Substantia nigra (tissue), 51 donors: ENCODE measurements at places on chromosomes 2 and 18.

- no peak for DNase-seq
These were observed 95.1 kb upstream of the LCLAT1 start for GRCh38 chr2:30351949-30352348.

- no peak for DNase-seq
These were observed 638.0 kb downstream of the LRP1B start for GRCh38 chr2:141492816-141493215.

GRCh38 chr2:43226955-43227829, 786 bp upstream of the ZFP36L2 start:
- DNase-seq: peak; percentile 54

GRCh38 chr2:162928356-162928755, 89.8 kb upstream of the KCNH7 start:
- no peak for DNase-seq

DNA sequence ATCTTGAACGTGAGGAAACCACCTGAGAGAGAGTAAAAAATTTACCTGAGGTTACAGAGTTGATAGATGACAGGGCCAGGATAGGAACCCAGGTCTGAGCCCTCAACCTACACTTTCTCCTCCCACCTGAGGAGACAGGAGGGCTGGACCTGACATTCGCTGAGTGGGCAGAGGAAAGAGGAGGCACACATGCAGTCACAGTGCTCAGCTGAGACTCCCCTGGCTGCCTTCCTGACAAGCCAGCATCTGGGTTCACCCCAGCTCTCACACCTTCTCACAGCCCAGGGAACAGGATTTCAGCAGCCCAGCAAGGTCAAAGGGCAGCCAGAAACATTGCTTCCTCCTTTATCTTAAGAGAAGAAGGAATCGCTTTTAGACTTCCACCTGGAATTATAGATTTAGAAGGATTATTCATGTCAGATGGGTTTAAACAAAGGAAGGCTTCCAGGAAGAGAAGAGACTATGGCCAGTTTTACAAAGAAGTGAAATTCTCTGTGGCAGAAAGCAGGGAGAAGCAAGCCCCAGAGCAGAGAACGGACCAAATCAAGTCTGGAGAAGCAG, 18.1 kb upstream of the PKDCC start:
- DNase-seq: no peak

DNA sequence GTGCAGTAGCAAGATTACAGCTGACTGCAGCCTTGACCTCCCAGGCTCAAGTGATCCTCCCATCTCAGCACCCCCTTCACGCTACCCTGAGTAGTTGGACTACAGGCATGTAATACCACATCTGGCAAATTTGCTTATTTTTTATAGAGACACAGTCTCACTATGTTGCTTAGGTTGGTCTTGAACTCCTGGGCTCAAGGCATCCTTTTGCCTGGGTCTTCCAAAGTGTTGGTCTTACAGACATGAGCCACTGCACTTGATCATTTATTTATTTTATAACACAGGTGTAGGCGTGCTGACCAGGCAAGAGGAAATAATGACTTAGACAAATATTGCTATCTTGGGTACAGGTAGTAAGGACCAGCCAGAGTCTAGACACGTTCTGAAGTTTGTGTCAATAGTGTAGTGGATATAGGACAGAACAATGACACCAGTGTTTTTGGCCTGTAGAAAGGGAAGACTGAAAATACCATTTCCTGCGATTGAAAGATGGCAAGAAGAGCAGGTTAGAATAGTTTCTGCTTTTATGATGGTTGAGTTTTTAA, 71.0 kb upstream of the THUMPD2 start:
- DNase-seq: no peak

- DNase-seq: peak; percentile 69
These were observed at the start of gene CDH2 for GRCh38 chr18:28176948-28177827. Gene CDH2 (minus strand): TSS chr18:28177130. CDS start chr18:28177022, 108 bp downstream.

GRCh38 chr2:236605345-236605734, 35.7 kb downstream of the ACKR3 start:
- DNase-seq: no peak

DNA sequence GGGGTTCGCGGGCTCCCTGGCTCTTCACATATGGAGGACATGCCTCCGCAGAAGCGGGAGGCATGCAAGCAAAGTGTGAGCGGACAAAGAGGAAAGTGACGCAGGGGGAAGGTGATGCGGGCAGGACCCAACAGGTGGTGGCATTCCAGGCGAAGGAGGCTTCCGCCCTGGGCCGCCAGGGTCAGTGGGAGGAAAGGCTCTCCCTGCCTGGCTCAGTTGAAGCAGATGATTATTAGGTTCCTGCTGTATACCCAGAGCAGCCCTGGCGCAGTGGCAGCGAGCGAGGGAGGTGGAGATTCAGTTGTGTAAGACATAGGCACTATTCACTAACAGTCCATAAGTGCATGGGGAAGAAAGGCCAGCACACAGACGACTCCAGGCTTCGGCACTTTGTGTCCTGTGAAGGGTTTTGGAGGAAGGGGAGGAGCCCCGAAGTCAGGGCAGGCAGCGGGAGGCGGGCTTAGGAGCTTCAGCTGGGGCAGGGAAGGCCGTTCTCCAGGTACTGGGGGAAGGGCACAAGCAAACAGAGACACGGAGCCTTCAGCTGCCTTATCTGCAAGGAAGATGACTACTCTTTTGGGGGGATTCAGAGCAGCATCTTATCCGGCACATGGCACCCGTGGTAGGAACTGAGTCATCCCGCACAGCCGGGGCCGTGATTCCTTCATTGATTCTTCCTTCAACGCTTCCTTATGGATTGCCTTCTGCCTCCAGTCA, 89.8 kb downstream of the TGOLN2 start:
- no peak for DNase-seq

- DNase-seq: no peak
These were observed 175.3 kb downstream of the KCNE4 start for GRCh38 chr2:223227338-223227737.

DNA sequence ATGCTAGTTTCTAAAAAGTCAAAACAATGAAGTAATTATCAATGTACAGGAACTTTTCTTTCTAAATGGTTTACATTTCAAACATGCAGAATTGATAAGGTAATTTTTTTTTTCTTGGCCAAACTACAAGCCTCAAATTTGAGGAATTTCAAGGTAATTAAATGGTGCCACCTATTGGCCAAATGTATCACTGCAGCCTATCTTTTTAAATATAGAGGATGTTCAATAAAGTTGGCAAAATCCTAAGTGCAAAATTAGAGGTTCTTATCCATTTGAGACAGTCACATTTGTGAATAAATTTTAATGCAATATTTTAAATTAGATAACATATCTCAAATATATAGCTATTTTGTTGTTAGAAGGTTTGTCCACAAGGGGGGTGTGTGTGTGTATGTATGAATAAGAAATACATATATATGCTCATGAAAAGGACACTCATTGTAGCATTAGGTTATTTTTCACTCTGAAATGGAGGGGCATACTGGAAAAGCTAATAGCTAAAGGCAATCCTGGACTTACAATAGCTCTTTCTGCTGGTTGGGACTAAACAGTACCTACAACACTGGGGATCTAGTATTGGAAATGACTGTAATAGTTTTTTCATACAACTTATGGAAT, 26.2 kb downstream of the MMADHC start:
- DNase-seq: no peak

DNA sequence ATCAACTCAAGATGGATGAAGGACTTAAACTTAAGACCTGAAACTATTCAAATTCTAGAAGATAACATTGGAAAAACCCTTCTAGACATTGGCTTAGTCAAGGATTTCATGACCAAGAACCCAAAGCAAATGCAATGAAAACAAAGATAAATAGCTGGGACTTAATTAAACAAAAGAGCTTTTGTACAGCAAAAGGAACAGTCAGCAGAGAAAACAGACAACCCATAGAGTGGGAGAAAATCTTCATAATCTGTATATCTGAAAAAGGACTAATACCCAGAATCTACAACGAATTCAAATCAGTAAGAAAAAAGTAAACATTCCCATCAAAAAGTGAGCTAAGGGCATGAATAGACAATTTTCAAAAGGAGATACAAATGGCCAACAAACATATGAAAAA, 171.2 kb downstream of the ERBB4 start:
- no peak for DNase-seq

- DNase-seq: no peak
These were observed 136.1 kb downstream of the SPOPL start for GRCh38 chr2:138637686-138638085.

- DNase-seq: no peak
These were observed 18.6 kb upstream of the KLHL30 start for GRCh38 chr2:238119756-238120462.

DNA sequence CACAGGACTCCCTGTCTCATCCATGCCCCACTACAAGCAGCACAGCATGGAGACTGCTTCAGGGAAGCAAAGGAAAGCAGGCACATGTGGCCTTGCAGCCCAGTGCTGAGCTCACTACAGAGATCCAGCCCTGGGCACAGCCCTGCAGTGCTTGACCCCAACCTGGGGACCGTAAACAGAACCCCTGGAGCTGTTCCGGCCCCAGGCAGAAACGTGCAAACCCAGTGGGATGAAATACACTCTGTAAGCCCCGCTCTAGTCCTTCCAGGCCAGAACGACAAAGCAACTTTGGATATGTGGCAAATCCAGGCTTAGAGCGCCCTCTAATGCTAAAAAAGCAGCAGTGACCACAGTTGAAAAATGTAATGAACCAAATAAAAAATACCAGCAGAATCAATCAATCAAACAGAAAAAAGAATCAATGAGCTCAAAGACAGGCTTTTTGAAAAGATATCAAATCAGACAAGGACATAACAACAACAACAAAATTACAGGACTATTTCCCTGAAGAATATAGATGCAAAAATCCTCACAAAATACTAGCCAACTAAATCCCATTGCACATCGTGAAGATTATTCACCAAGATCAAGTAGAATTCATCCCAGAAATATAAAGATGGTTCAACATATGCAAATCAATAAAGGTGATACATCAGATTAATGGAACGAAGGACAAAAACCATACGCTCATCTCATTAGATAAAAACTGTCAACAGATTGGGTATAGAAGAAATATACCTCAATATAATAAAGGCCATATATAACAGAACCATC, 45.6 kb downstream of the ZNF519 start:
- no peak for DNase-seq

- DNase-seq: no peak
These were observed 122.8 kb upstream of the SH3BP4 start for GRCh38 chr2:234829074-234829455.

DNA sequence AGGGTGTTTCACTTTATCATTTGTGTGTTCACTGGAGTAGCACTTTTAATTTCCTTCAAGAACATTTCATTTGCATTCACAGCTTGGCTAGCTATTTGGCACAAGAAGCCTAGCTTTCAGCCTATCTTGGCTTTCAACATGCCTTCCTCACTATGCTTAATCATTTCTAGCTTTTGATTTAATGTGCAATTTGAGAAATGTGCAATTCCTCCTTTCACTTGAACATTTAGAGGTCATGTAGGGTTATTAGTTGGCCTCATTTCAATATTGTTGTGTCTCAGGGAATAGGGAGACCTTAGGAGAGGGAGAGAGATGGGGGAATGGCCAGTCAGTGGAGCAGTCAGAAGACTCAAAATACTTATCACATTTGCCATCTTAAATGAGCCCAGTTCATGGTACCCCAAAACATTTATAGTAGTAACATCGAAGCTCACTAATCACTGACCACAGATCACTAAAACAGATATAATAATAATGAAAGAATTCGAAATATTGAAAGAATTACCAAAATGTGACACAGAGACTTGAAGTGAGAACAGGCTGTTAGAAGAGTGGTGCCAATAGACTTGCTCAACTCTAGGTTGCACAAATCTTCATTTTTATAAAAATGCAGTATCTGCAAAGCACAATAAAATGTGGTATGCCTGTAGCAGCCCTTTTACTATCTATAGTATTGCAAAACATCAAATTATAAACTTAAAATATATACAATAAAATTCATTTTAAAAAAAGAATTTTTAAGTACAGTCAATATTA, 561.2 kb downstream of the METTL4 start:
- DNase-seq: no peak

DNA sequence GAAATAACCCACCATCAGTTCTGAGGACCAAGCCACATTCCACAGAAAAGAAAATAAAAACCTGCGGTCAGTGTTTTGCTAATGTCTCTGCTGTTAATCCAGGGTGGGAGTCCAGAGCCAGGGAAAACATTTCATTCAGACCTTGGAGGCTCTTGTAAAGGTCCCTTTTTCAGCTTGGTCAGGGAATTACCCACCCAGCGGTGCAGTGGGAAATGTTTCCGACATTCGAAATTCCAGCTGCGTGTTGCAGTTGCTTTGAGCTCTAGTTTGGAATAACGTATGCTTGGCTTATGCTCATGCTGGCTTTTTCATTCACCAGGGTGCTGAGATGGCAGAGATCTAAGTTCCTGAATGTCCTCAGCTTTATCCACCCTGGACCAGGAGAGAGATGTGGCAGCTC, 219.1 kb downstream of the TRIB2 start:
- no peak for DNase-seq

GRCh38 chr2:127153691-127154158, 46.8 kb upstream of the BIN1 start:
- peak; percentile 72 for DNase-seq

DNA sequence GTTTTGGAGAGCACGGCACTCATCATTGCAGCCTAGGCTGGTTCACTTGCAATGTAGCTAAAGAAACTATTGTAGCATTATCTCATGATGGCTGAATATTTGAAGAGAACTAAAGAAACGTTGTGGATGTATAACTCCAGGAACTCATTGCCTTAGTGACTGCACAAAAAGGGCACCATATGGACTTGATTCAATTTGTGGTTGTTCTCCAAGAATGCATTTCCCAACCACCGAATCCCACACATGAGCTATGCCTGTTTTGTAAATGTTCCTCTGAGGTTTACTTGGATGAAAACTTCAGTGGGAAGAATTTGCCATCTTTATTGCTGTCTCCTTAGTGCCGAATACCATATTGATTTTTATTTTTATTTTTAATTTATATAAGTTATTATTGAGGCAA, 43.5 kb downstream of the DOK6 start:
- DNase-seq: no peak

DNA sequence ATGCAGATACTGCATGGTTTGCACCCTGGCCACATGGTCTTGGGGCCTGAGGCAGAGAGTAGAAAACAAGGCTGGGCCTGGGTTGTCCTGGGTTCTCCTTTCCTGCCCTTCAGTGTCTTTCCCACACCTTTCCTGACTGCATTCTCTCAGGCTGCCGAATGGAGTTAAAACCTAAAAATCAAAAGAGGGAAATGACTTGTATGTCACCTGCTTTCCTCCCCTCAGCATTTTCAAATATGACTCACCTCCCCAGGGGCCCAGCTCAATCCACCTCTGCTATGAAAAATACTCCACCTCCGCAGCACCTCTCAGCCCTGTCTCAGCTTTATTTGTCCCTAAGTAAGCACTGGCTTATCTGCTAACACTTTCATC, 457.8 kb upstream of the MEX3C start:
- no peak for DNase-seq
